Activated CD8-positive, alpha-beta T cell treated with anti-CD3 and anti-CD28 coated beads for 36 hours (primary cell): ENCODE measurements at places on chromosomes 11 and 22. TPM values are rescaled to one million over a fixed set of nuclear protein-coding genes. Genes with fewer than 3 reads are reported as not detected.

The PATE4 gene
- total RNA-seq: not detected

DNA sequence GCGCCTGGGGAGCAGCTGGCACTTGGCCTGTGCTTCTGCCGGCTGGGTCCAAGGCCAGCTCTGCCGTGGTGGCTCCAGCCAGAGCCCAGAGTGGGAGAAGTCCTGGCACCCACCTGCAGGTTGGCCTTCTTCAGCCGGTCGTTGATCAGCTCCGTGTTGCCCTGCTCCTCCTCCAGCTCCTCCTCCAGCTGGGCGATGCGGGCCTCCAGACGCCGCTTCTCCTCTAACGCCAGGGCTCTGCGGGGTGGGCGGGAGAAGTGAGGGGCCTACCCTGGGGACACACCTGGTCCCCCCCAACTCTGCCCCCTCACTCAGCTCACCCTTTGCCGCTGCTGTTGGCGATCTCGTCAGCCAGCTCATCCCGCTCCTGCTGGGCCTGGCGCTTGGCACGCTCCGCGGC is 32.6 kb downstream of the APOL1 start:
- no peak overlapping the region for H3K4me3 ChIP-seq
- DNase-seq: no peak
- peaks cover 16% of the 10 kb centered on the region for H3K4me1 ChIP-seq
- H3K36me3 ChIP-seq: peaks cover 69% of the 10 kb centered on the region

DNA sequence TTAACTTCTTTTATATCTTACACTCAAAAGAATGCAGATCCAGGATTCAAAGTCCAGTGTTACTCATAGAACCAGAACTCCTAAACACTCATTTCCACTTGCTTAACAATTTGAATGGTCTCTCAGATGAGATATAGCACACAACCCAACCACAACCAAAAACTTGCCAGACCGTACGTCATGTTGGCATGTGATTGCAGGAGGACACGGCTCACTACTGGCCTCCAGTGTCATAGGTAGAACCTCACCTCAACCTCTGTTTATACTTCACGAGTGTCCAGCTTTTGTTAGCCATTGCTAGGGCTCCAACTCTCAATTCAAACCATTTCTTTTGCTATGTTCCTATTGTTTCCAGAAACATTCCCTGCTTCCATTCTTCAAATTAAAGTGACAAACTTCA is 58.5 kb upstream of the PDGFD start:
- no peak overlapping the region for H3K4me3 ChIP-seq
- no peak for DNase-seq
- no peaks in the 10 kb centered on the region for H3K4me1 ChIP-seq
- H3K27ac ChIP-seq: no peak overlapping the region
- H3K36me3 ChIP-seq: no peaks in the 10 kb centered on the region
- no peaks in the 10 kb centered on the region for H3K27me3 ChIP-seq

DNA sequence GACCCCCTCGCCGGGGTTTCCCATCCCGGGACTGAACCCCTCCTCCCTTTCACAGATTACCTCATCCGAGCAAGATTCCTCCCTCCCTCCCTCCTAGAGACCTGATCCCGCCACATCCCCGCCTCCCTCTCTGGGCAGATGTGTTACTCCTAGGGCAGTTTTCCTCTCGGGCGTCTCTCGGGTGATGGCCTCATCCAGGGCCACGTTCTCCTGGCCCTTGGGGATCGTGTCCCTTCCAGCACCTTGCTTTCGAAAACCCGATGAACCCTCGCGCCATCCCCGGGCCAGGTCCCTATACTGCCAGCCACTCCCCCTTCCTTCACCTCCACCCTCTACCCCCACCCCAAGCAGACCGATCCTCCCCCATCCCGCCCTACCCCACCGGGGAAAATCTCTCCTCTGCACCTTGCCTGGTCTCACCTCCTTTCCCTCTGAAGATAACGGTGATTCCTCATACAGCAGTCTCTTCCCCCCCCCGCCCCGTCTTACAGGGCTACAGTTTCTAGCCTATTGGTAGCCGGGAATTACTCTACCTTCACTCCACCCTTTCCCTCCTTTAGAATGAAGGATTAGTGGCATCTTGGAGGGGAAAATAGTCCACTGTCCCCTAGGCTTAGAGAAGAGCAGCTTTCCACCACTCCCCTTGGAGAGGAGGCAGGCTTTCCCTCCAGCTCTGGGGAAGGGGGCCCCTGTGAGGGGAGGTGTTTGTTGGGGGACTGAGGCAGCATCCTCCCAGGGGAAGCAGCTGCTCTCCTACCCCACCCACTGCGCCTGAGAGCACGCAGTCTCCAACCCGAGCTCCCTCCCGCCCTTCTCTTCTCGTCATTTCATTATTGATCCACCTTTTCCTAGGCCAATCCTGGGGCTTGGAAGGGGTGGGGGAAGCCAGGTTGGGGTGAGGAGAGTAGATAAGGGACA is 1.2 kb downstream of the KMT2A start:
- peak overlapping the region; percentile 97 for H3K27ac ChIP-seq
- no peaks in the 10 kb centered on the region for H3K27me3 ChIP-seq
- H3K4me3 ChIP-seq: peak overlapping the region; percentile 87
- H3K36me3 ChIP-seq: peaks cover 24% of the 10 kb centered on the region

DNA sequence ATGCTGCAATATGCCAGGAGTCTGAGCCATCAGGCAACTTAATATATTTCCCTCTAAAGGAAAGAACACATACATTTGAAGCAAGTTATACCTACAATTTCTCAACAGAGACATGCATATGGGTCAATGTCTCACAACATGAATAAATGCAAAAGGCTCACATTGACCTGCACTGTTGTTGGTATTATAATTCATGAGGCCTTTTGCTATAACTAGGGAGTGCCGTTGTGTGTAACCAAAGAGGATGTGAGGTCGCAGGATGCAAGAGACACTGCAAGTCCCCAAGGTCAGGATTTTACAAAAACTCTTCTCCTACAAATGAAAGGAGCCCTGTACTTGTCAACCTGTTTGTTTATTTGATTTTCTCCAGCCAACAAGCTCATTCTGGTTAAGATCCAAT is 250.5 kb downstream of the LARGE1 start:
- H3K36me3 ChIP-seq: no peaks in the 10 kb centered on the region
- H3K27me3 ChIP-seq: no peaks in the 10 kb centered on the region
- H3K4me1 ChIP-seq: no peaks in the 10 kb centered on the region
- DNase-seq: no peak
- H3K4me3 ChIP-seq: no peak overlapping the region
